Urinary bladder (tissue), 4 donors: ENCODE measurements at places on chromosomes 2 and 18. TPM values are rescaled to one million over a fixed set of nuclear protein-coding genes. Genes with fewer than 3 reads are reported as not detected.

GRCh38 chr2:141055531-141055930 lies 1075.3 kb downstream of the LRP1B start:
- DNase-seq = no peak

DNA sequence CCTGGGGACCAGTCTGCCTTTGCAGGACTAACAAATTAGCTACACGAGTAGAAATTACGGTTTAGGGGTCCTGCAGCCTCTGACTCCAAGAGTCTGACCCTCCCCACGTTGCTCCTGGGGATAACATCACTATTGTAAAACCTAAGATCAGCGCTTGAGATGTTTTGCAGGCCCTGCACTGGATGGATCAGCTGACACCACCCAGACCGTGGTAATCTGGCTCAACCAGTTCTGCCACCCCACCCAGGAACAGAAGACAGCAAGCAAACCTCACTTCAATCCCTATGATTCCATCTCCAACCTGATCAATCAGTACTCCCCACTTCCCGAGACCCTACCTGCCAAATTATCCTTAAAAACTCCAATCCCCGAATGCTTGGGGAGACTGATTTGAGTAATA lies 31.7 kb downstream of the NGEF start:
- DNase-seq = peak; percentile 36

- no peak for DNase-seq
Measured at GRCh38 chr2:183070942-183071844, 7.4 kb upstream of the DUSP19 start.

- DNase-seq = no peak
Measured at GRCh38 chr2:47771211-47771610, 11.7 kb upstream of the MSH6 start.

DNA sequence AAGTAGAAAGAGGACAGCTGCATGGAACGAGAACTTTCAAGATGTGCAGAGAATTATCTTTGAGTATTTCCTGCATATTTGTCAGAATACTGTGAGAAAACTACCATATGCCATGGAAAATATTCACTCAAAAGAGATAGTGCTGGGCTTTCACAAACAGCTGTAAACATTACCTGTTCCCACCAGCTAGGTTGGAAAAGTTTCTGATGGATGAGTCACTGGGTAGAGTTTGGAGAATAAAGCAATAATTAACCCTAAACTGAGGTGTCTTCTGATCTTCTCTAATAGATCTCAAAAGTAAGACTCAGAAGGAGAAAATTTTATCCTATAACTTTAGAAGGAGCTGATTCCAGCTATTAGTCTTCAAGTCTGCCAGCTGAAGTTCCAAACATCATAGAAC lies 3.9 kb upstream of the FSIP2 start:
- DNase-seq = no peak

DNA sequence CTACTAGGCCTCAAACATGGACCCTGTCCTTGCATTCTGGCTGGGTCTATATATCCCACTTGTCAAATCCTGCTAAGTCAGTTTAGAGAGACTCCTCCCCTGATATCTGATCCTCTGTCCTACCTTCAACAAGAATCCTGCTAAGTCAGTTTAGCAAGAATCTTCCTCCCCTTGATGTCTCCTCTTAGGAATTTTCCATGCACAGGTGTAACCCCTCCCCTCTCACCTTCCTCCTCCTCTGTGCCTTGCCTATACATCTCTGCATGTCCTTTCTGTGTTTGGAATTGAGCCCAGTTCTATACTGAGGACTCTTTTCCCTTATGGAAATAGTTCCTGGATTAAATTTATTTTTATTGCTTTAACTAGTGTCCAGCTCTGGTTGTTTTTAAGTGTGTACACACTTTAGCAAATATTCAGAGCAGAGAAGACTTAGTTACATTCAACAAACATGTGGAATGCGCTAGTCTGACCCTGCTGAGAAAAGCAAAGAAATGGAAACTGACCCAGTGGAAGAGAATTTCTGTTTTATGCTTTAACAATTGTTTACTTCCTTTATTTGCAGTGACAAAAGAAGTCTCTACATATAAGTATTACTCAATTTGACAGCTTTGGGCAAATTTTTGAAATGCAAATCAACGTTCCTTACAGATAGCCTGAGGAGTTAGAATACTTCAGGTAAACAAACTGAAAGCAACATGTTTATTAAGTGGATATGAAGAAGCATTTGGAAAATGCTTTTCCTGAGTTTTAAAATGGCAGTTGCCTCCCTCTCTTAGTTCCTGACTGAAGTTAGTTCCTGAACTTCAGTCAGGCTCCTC lies 80.6 kb downstream of the RIT2 start:
- no peak for DNase-seq

DNA sequence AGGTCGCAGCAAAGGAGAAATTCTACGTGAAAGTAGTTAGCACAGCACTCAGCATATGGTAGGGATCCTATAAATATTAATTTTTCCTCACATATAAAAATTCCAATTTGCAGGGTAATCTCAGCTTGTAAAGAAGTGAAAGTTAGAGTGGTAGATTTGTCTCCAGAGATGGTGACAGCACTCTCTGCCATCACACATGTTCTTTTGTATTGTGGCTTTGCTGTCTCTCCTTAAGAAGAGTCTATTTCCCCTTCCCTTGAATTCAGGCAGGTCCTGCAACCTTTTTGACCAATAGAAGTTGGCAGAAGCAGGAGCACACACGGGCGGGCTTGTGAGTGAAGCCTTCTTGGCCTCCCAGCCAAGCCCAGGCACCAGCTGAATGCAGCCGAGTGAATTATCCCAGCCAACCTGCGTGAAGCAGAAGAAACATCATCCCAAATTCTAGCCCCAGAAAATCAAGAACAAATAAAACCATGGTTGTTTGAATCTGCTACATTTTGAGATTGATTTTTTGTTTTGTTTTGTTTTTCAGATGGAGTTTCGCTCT lies 107.8 kb upstream of the COPS8 start:
- no peak for DNase-seq

CXXC1 gene
- polyA plus RNA-seq = 73.9 TPM

CFC1 gene
- polyA plus RNA-seq = not detected

SCTR gene
- not detected for polyA plus RNA-seq

ADRA2B gene
- 1.2 TPM for polyA plus RNA-seq

PIEZO2 gene
- 5.9 TPM for polyA plus RNA-seq
